ENCODE measurements at places on chromosomes 2 and 18. TPM values are rescaled to one million over a fixed set of nuclear protein-coding genes. Genes with fewer than 3 reads are reported as not detected.

Gene TNS1
- 18.5 TPM for polyA plus RNA-seq

Gene IL1F10
- not detected for polyA plus RNA-seq

Gene RTN4
- 116 TPM for polyA plus RNA-seq

Gene NAT8
- polyA plus RNA-seq, result not detected

Gene CRYGC
- polyA plus RNA-seq, result not detected

Gene ACOXL
- 0.10 TPM for polyA plus RNA-seq

Gene DYNAP
- polyA plus RNA-seq, result not detected

Gene DSG1
- 0.03 TPM for polyA plus RNA-seq

Gene E2F6
- polyA plus RNA-seq, result 5.6 TPM

Gene GNAL
- polyA plus RNA-seq, result 1.1 TPM

Gene STARD6
- not detected for polyA plus RNA-seq

Gene KYNU
- polyA plus RNA-seq, result 3.9 TPM

Gene SNED1
- polyA plus RNA-seq, result 2.7 TPM

Gene CCDC121
- polyA plus RNA-seq, result 2.4 TPM

Gene UGT1A10
- polyA plus RNA-seq, result 1.8 TPM

Gene SERPINB12
- polyA plus RNA-seq, result not detected

Gene IL37
- 0.55 TPM for polyA plus RNA-seq

Gene INHBB
- polyA plus RNA-seq, result 0.37 TPM

Gene SULT1C4
- polyA plus RNA-seq, result 0.73 TPM

Gene ADRA2B
- polyA plus RNA-seq, result 0.19 TPM

Gene PSD4
- polyA plus RNA-seq, result 19.9 TPM

Gene ASB18
- not detected for polyA plus RNA-seq

Gene GPR45
- not detected for polyA plus RNA-seq

Gene MC4R
- polyA plus RNA-seq, result not detected

Gene VSNL1
- 20.9 TPM for polyA plus RNA-seq

Gene KLHL29
- 3.0 TPM for polyA plus RNA-seq

Gene VWA3B
- 0.46 TPM for polyA plus RNA-seq

Gene GNLY
- 1.7 TPM for polyA plus RNA-seq

Gene ATF2
- polyA plus RNA-seq, result 12.4 TPM

Gene EVX2
- polyA plus RNA-seq, result not detected

Gene RAB6C
- polyA plus RNA-seq, result not detected

Gene TUBA3D
- not detected for polyA plus RNA-seq

Gene APOB
- polyA plus RNA-seq, result not detected

Gene LCLAT1
- polyA plus RNA-seq, result 2.2 TPM

Gene SCYGR4
- not detected for polyA plus RNA-seq

Gene DSG4
- polyA plus RNA-seq, result not detected

Gene B3GNT2
- polyA plus RNA-seq, result 7.3 TPM

Gene UPP2
- polyA plus RNA-seq, result not detected

Gene INPP1
- polyA plus RNA-seq, result 8.3 TPM

All from stomach (tissue), 19 donors.